ENCODE measurements at places on chromosomes 2 and 18.

- DNase-seq: no peak
Measured at GRCh38 chr2:29751390-29751789, 170.0 kb downstream of the ALK start.

DNA sequence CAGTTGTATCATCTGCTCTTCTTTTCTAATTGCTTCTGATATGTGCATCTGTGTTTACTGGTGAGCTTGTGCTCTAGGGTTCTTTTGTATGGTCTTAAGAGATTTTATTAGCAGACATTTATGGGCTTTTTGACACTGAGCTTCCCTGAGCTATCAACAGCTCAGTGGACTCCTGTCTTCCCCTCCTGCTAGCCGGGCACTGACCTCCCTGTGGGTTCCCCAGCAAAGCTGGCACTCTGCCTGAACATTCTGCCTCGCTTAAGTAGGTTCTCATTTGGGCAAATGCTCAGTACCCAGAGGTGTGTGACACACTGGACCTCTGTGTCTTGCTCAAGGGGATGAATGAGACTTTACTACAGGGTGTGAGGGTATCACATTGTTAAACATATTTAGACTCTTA, 15.8 kb downstream of the TRAF3IP1 start:
- DNase-seq: no peak

DNA sequence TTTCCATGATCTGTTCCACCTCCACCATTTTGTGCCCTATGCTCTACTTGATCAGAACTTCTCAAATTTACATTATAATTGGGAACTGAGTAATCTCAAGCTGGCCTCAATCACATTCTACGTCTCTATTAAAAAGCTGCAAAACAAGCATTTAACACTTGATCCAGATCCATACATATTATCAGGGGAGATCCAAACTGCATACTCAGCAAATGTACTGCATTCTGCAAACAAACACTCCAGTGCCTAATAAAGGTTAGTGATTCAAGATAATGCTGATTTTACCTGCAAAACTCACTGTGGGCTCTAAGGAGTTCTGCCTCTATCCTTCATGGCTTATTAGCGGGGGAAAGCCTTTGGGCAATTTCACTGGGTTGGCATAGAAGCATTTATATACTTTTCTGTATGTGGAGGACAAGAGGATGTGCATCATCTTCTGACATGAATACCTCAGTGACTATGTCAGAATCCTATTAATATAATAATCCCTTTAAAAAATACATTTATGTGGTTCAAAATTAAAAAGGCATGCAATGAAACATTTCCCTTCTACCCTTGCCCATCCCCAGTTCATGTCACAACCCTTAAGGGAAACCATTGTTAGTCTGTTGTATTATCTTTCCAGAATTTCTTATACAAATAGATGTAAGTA, 40.2 kb downstream of the GALNT14 start:
- no peak for DNase-seq

DNA sequence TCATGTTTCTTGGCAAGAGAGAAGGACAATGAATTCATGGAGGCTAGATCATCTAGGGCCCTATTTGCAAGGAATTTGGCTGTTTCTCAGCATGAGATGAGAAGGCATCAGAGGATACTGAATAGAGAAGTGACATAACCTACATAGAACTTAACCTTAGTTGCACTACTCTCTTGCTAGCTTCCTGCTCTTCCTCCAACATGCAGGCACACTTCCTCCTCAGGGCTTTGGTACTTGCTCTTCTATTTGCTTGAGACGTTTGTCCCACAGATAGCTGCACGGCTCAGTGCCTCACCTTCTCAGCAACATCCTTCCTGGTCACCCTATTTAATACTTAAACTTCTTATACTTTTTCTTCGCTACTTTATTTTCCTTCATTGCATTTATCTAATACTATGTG, 20.0 kb upstream of the LANCL1 start:
- DNase-seq: no peak

DNA sequence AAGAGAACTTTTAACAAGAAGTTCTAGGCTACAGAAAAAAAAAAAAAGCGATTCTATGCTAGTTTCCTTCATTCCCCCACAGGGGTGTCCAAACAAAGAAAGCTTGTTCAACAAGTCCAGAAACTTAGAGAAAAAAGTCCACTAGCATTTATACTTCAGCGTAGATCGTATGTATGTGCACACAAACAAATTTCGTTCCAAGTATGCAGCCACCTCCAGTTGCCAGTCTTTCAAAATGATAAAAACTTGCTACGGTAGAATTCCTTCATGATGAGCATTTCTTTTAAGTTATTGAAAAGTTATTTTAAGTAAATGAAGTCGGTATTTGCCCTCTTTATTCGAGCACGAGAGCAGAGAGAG, 3.7 kb upstream of the OTX1 start:
- no peak for DNase-seq

DNA sequence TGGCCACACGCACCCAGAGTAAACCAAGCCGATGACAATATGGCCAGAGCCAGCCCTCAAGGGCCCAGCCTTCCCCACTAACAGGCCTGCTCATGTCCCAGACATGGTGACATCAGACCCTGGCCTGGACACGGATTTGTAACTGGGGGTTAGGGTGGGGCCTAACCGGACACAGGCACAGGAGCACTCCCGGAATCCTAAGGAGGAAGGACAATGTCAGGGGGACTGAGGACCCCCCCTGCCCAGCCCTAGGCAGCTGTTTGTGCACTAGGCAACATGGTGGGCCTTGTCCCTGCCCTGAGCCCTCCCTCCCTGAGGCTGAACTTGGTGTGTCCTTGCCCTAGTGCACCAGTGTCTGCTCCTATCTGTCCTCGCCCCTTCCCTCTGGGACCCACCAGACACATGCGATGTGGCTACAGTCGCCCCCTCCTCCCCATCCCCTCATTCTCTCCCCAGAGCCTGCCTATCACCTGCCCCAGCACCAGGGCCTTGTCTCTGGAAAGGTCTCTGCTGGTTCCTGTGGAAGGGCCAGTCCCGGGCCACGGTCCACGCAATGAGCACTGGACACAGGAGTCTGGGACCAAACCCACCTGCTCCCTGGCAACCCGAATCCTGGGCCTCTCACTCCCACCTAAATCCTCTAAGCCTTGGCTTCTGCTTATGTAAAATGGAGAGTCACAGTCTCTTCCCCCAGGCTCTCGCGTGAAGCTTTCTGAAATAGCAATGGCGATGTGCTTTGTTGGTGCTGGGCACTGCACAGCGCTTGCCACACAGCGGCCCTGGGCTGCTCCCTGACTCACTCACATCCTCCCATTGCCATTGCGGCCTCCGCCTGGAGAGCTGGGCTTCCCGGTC, 76.5 kb upstream of the RAB6C start:
- DNase-seq: no peak

GRCh38 chr2:240259201-240259923, 118.9 kb upstream of the OTOS start:
- DNase-seq: no peak

DNA sequence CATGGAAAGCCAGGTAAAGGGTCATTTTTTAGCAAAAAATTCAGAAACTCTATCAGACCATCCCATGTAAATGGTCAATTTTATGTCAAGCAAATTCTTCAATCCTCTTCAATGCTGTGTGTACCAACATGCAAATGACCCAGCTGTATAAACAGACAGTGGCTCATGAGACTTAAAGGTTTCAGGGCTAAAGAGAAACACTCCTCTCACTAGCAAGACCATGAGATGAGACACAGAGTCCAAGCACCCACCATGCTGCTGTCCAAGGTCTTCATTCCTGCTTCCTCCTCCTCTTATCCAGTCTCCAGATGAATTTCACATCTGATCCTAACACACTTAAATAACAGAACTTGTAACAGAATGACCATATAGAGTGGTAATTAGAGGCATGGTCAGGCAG, 30.8 kb upstream of the ONECUT2 start:
- DNase-seq: no peak

GRCh38 chr2:236843161-236843968, 242.3 kb upstream of the COPS8 start:
- no peak for DNase-seq

GRCh38 chr18:28236487-28236886, 59.6 kb upstream of the CDH2 start:
- DNase-seq: no peak

GRCh38 chr2:106122157-106122556, 71.9 kb downstream of the UXS1 start:
- DNase-seq: no peak

- no peak for DNase-seq
Measured at GRCh38 chr2:132615329-132616085, 54.5 kb downstream of the LYPD1 start.

DNA sequence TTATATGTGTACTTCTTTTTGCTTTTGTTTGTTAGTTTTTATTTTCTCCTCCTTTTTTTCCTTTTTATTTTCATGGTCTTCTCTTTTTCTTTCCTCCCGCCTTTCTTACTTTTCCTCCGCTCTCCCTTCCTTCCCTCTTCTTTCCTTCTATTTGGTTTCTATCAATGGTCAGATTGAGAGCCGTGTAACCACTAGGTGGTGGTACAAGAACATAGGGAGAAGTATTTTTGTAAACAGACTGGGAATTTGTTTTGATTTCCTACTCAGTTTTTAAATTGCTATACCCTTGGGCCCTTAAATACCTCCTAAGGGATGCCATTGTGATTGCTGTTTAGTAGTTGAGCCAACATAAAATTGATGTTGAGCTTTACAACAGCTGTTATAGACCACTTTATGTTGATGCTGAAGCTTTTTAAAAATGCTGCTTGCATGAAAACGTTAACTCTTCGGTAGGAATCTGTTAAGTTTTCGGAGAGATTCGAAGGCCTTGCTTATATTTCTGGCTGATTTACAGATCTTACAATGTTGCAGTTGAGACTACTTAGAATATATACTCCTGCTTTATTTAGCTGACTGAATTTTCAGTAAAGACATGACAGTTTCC, 124.2 kb downstream of the UBE2E3 start:
- peak; percentile 79 for DNase-seq

GRCh38 chr18:40866013-40866645, 1088.9 kb upstream of the PIK3C3 start:
- peak; percentile 37 for DNase-seq

GRCh38 chr18:3040173-3040572, 27.2 kb upstream of the LPIN2 start:
- no peak for DNase-seq

DNA sequence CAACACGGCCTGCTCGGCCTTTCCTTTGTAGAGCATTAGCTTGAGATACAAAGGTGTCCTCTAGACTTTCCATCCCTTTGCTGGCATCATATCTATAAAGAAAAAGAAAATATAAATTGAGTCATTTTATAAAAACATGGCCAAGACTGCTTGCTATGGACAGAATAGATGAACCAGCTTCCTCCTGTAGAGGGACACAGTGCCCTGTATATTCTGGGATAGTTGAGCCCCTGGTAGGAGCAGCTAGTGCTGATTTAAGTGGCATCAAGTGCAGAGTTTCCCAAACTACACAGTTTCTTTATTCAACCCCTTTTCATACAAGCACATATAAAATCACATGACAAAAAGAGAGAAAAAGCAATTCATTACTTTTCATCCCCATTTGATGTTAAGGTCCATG, 47.9 kb downstream of the GEMIN6 start:
- DNase-seq: no peak

GRCh38 chr2:220194630-220195584, 567.5 kb downstream of the SLC4A3 start:
- DNase-seq: no peak

GRCh38 chr2:221205103-221205673, 366.9 kb downstream of the EPHA4 start:
- DNase-seq: no peak

DNA sequence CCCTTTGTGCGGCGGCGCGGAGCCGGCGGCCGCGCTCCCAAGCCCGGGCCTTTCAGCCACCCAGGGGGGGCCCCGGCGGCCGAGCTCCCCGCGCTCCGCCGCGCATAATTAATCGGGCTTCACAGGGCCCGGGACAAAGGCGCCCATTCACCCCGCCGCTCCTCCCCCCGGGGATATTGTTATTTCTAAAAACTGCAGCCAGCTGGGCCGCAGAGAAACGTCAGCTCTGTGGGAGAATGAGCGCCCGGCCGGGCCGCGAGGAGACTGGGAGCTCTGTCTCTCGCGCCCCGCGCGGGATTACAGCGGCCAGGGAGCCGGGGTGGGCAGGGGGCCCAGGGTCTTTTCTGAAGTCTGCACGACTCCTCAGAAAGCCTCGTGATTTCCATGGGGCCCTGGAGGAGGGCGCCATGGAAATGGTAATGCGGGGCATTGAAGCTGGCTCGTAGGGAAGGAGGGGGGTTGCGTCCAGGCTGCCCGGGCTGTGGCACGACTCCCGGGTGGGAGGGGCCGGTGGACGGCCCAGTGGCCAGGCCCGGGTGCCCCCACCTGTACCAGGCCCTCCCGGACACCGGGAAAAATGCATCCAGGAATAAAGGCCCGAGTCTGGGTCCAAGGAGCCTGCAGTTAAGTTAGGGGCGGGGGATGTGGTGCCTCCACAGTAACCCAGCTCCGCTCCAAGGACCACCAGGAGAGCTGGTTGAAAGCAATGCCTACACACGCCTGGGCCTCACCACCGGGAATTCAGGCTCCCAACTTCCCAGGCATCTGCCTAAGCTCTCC, 125.3 kb downstream of the ZFP36L2 start:
- no peak for DNase-seq

DNA sequence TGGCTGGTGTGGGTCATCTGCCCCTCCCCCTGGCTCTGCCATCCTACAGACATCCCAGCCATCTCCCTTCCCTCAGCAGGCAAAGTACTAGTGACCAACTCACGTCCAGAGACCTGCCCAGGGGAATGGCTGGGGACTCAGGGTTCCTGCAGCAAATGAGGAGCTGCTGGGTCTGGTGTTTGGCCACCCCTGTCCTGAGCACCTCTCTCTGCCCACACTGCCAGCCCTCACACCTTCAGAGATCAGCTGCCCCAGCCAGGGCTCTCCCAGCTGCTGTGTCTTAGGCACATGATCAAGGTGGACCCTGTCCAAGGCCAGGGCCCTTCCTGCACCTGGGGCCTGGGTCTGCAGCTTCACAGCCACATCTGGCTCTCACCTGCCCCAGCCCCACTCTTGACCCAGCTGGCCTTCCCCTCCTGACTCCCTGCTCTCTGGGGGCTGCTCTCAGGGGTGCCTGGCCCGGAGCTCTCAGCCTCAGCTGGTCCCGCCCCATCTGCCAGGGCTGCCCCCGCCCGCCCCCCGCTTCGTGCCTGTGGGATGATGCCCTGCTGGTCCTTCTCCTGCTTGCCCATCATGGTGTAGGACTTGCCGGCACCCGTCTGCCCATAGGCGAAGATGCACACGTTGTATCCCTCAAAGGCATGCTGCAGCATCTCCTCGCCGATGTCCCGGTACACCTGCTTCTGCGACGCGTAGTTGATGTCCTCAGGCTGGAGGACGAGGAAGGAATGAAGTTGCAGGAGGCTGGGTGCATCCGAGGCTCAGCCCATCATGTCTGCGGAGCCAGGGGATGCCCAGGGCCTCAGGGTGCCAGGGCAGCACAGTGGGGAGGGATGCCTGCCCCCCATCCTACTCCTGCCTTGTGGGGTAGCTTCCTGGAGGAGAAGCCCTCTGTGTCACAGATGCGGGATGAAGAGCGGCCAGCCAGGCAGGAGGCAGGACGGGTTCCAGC, 32.2 kb downstream of the KIF1A start:
- no peak for DNase-seq

Data from fibroblast of mammary gland (primary cell).